ENCODE measurements at places on chromosomes 16 and 17. TPM values are rescaled to one million over a fixed set of nuclear protein-coding genes. Genes with fewer than 3 reads are reported as not detected.

CCDC78 gene
- total RNA-seq, result 0.97 TPM

CTRB2 gene
- total RNA-seq, result not detected

PPL gene
- total RNA-seq, result 13.7 TPM

PHF23 gene
- 34.4 TPM for total RNA-seq

MT1B gene
- not detected for total RNA-seq

NXPH3 gene
- total RNA-seq, result 6.0 TPM

CSF3 gene
- not detected for total RNA-seq

SPECC1 gene
- total RNA-seq, result 96.2 TPM

KRT9 gene
- total RNA-seq, result not detected

TK1 gene
- total RNA-seq, result 79.2 TPM

HBA2 gene
- not detected for total RNA-seq

ZSCAN10 gene
- not detected for total RNA-seq

SHISA6 gene
- not detected for total RNA-seq

AOC2 gene
- 1.3 TPM for total RNA-seq

DNAAF1 gene
- 0.11 TPM for total RNA-seq

SCGB1C2 gene
- total RNA-seq, result not detected

NOTUM gene
- total RNA-seq, result not detected

CA7 gene
- not detected for total RNA-seq

SLC16A13 gene
- 0.52 TPM for total RNA-seq

CMTM2 gene
- total RNA-seq, result not detected

KRTAP1-3 gene
- not detected for total RNA-seq

CLEC18C gene
- total RNA-seq, result 0.13 TPM

MYO15A gene
- total RNA-seq, result 1.4 TPM

GAST gene
- not detected for total RNA-seq

CCL16 gene
- total RNA-seq, result not detected

SGF29 gene
- total RNA-seq, result 7.8 TPM

MLYCD gene
- total RNA-seq, result 5.6 TPM

MT1H gene
- total RNA-seq, result not detected

PRSS33 gene
- total RNA-seq, result not detected

PSMD7 gene
- 68.7 TPM for total RNA-seq

SLC25A10 gene
- 8.9 TPM for total RNA-seq

FZD2 gene
- 0.91 TPM for total RNA-seq

SAMD14 gene
- total RNA-seq, result 0.86 TPM

SP6 gene
- total RNA-seq, result 0.22 TPM

RHOT1 gene
- 54.7 TPM for total RNA-seq

MYOCD gene
- total RNA-seq, result 7.7 TPM

ADAM11 gene
- total RNA-seq, result under 0.01 TPM

OR3A2 gene
- total RNA-seq, result 0.26 TPM

HSD11B2 gene
- total RNA-seq, result not detected

ACBD4 gene
- 5.0 TPM for total RNA-seq

SPATA22 gene
- total RNA-seq, result 1.3 TPM

SEPTIN1 gene
- 0.11 TPM for total RNA-seq

KCNH6 gene
- not detected for total RNA-seq

ABI3 gene
- total RNA-seq, result not detected

GGT6 gene
- total RNA-seq, result not detected

EPN3 gene
- total RNA-seq, result not detected

TBC1D3D gene
- not detected for total RNA-seq

SNAI3 gene
- total RNA-seq, result not detected

CACNG3 gene
- total RNA-seq, result not detected

NPIPA2 gene
- 0.52 TPM for total RNA-seq

C16orf92 gene
- total RNA-seq, result not detected

CDRT15L2 gene
- total RNA-seq, result not detected

TRPV3 gene
- 0.91 TPM for total RNA-seq

RND2 gene
- 0.78 TPM for total RNA-seq

Data from articular chondrocyte of knee joint (primary cell).